ENCODE measurements at places on chromosomes 11 and 22. TPM values are rescaled to one million over a fixed set of nuclear protein-coding genes. Genes with fewer than 3 reads are reported as not detected.

The SUSD2 gene
- not detected for polyA plus RNA-seq

The ST14 gene
- 94.1 TPM for polyA plus RNA-seq

The CRYAB gene
- polyA plus RNA-seq = not detected

The B3GAT1 gene
- polyA plus RNA-seq = not detected

The SC5D gene
- polyA plus RNA-seq = 9.5 TPM

The C22orf15 gene
- polyA plus RNA-seq = not detected

The TEX54 gene
- not detected for polyA plus RNA-seq

The MAJIN gene
- 0.39 TPM for polyA plus RNA-seq
